Activated T-cell treated with anti-CD3 and anti-CD28 coated beads, Interleukin-2, amount 50 U/mL, for 1 hour (primary cell): ENCODE measurements at places on chromosomes 4 and X.

DNA sequence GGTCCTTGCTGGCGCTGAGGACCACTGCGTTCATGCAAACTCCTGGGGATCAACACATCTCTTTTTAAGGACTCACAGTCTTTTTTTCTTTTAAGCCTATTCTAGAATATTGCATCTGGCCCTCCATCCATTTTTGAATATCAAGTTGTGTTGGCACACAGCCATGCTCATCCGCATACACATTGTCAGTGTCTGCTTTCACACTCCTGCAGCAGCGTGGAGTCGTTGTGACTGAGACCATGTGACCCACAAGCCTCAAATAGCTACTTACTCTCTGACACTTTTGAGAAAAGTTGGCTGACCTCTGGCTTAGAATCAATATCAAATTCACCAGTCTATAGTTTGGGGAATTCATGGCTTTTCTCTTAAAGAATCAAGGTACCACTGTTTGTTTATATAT is 191.8 kb upstream of the S100G start:
- DNase-seq, result no peak

DNA sequence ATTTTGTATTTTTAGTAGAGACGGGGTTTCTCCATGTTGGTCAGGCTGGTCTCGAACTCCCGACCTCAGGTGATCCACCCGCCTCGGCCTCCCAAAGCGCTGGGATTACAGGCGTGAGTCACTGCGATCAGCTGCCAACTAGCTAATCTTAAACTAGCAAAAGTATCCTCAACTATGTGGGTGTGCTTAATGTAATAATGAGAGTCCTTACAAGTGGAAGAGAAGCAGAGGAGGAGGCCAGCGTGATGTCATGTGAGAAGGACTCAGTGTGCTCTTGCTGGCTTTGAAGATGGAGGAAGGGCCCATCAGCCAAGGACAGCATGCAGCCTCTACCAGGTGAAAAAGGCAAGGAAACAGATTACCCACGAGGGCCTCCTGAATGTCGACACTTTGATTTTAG is 19.6 kb downstream of the SCD5 start:
- no peak for DNase-seq

DNA sequence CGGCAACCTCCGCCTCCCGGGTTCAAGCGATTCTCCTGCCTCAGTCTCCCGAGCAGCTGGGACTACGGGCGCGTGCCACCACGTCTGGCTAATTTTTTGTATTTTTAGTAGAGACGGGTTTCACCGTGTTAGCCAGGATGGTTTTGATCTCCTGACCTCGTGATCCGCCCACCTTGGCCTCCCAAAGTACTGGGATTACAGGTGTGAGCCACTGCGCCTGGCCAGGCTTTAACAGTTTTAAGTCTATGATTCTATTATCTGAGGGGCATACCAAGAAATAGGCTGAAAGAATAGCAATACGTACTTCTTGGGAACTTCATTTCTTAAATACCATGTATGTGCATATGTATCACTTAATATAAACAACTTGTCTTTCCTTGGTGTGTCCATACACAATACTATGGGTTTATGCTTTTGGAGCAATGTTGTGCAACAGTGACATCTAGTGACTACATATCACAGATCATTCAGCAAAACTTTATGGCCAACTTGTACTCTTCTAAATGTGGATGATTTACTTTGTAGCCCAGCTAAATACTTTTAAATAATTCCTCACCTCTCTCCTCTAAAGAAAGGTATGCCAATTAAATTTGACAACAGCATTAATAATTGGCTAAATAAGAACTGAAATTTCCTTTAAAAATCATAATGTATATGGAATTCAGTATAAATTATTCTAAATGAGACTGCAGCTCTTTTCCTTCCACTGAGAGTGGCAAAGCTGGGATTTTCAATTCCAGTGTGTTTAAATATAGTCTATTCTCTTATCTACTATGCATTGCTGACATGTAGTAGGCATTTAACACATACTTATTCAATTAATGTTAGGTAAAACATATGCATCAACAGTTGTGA is 10.4 kb downstream of the SLC9B1 start:
- DNase-seq, result no peak

GRCh38 chrX:50941638-50942037 is 31.1 kb downstream of the BMP15 start:
- no peak for DNase-seq

- DNase-seq, result no peak
Measured at GRCh38 chrX:34768290-34768689, 111.2 kb upstream of the TMEM47 start.

DNA sequence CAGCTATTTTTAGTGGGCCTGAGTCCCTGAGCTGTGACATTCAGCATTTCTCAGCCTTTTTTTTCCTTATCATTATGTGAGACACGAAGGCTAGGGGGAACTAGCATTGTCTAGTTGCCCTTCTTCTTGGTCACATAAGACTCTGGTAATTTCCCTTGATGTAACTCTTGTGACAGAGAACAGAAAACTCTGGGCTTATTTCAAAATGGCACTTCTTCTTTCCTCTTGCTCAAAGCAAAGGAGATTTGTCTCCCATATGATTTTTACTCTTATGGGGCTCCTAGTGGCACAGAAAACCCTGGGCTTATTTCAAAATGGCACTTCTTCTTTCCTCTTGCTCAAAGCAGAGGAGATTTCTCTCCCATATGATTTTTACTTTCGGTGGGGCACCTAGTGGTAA is 14.7 kb downstream of the ATXN3L start:
- no peak for DNase-seq

GRCh38 chr4:1075809-1076699 is 37.3 kb downstream of the RNF212 start:
- DNase-seq, result no peak

DNA sequence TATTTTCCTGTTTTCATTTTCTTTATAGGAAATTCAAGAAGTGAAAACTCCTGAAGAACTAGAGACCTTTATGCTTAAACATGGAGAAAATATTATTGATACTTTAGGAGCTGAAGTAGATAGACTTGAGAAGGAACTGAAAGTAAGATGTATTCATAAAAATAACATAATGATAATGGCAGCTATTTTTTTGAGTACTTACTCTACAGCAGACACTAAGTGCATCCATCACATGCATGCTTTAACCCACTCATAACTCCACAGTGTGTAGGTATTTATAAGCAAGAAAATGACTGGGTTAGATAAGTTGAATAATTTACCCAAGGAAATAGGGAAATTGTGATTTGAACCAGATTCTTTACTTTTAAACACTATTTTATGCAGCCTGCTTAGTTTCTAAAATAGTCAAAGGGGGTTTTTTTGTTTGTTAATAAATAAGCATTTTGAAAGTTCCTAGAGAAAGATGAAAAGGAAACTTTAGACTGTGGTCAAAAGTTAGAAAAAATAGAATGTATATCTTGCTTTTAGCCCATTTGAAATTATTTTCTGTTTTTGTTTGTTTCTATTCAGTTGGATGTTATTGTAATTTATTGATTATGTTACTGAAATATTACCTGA is 74.2 kb downstream of the BEND4 start:
- no peak for DNase-seq

- DNase-seq, result no peak
Measured at GRCh38 chr4:89995006-89995405, 100.4 kb downstream of the MMRN1 start.

GRCh38 chrX:134623293-134624045 is 34.8 kb downstream of the PLAC1 start:
- DNase-seq, result no peak

DNA sequence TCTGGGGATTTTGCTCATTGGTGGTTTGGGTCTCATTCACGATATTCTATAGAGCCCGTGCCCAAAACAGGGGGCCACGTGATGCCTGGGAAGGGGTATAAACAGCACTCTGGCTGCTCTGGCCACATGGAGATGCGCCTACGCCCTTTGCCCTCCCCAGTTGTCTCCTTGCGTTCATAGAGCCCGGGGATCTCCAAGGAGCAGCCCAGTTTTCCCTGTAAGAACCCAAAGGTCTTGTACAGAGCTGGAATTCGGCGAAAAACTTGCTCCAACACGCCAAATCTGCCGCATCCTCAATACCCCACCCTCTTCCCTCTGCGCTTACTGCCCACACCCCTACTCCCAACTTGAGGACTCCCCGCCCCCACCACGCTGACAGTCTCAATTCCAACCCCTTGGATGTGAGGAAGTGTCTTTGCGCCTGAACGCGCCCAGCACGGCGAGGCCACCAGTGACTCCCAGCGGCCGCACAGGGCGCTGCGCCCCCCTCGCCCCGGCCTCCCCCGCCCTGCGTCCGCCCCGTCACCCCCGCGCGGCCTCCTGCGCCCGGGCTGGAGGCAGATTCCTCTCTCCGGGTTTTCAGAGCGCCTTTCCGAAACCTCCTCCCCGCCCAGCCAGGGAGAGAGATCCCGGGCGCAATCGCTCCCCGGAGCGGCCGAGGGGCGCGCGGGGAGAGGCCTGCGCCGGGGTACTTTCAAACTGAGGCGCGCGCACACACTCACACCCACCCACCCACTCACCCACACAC is at the start of gene NHS:
TSS of gene NHS (plus strand) at position 582 of the 748 bp plus-strand sequence. CDS start 558 bp downstream, outside the sequence.
- no peak for DNase-seq

DNA sequence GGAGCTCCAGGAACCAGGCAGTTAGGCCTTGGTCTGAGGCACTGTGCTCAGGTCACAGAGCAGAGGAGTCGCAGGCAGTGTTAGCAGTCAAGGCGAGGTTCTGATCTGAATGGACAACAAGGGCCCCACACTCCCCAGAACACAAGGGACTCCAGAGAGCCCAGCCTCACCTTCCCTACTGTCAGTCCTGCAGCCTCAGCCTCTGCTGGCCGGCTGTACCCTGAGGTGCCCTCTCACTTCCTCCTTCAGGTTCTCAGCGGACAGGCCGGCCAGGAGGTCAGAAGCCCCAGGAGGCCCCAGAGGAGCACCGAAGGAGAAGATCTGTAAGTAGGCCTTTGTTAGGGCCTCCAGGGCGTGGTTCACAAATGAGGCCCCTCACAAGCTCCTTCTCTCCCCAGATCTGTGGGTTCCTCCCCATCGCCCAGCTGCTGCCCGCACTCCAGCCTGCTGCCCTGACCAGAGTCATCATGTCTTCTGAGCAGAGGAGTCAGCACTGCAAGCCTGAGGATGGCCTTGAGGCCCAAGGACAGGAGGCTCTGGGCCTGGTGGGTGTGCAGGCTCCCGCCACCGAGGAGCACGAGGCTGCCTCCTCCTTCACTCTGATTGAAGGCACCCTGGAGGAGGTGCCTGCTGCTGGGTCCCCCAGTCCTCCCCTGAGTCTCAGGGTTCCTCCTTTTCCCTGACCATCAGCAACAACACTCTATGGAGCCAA is 26.2 kb downstream of the MAGEA9 start:
- DNase-seq, result no peak

- DNase-seq, result peak; percentile 46
Measured at GRCh38 chr4:109434007-109434971, 674 bp downstream of the SEC24B start.

DNA sequence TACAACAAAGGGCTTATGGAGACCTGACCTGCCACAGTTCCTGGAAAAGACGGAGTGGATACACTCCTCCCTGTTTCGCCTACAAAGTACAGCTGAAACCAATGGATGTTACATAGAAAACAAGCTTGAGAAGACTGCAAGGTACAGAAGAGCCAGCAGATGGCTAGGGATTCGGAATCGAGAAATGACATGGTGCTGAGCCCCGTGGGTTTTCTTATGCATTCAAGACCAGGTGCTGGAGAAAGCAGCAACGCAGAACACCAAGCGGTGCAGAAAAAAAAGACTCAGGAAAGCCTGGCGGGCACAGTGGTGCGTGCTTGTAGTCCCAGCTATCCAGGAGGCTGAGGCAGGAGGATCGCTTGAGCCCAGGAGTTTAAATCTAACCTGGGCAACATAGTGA is 13.8 kb downstream of the TIMM17B start:
- DNase-seq, result no peak

GRCh38 chrX:9538544-9539045 is 73.7 kb downstream of the TBL1X start:
- no peak for DNase-seq
